NCI-H2171 (cell line): ENCODE measurements at places on chromosomes 2 and 18.
A peak's percentile ranks its signal among the peaks of the same experiment; 100 is the strongest.

DNA sequence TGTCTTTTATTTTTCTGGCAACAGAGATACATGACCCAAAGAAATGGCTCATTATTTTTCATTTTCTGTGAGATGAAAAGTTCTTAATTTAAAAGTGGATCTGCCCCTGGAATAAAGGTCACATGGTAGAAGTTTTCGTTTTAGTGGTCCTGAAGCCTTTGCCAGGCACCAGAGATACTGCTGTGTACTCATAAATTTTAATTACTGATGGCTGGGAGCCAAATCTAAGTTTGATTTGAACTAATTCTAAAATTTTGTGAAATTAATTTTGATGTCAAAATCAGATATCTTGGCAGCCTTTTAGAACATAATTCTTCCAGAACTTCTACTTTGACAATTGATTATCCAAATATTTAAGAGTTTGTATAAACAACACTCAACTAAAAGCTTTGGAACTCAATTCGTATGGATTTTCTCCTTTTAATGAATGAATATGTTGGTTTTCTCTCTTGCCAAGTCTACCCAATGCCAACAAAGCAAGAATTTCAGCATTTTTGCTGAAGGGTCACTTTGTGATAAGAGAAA, 128.5 kb upstream of the SP5 start:
- DNase-seq, result no peak

GRCh38 chr2:98016908-98017670, 21.3 kb upstream of the TMEM131 start:
- DNase-seq, result no peak

- no peak for DNase-seq
Measured at GRCh38 chr2:73131807-73132206, 19.1 kb upstream of the RAB11FIP5 start.

- DNase-seq, result no peak
Measured at GRCh38 chr2:121334581-121335293, 49.7 kb upstream of the TFCP2L1 start.

- peak; percentile 52 for DNase-seq
Measured at GRCh38 chr2:65429786-65430602, 2.4 kb downstream of the SPRED2 start.

DNA sequence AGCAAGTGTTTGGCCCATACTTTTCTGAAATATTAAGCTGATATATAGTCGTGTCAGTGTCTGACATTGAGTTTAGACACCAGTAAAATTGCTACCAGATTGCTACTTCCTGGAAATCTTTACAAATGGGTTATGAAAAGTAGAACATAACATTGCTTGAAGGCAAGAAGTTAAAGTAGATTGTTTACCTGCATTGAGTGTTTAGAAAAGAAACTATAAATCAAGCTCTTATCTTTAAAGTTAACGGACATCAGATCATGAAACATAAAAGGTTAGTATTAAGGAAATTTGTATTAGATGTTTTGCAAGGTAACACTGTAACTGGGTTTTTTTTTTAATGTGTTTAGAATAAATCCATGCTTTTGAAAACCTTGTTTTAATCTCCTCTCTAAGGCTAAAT, 4.8 kb upstream of the YES1 start:
- DNase-seq, result no peak

GRCh38 chr18:32333781-32334180, 136.9 kb downstream of the GAREM1 start:
- DNase-seq, result no peak

GRCh38 chr2:11642972-11643371, 27.0 kb downstream of the NTSR2 start:
- no peak for DNase-seq

- no peak for DNase-seq
Measured at GRCh38 chr2:16718576-16719484, 53.2 kb upstream of the CYRIA start.

- DNase-seq, result no peak
Measured at GRCh38 chr2:177397481-177398289, 5.1 kb downstream of the AGPS start.

DNA sequence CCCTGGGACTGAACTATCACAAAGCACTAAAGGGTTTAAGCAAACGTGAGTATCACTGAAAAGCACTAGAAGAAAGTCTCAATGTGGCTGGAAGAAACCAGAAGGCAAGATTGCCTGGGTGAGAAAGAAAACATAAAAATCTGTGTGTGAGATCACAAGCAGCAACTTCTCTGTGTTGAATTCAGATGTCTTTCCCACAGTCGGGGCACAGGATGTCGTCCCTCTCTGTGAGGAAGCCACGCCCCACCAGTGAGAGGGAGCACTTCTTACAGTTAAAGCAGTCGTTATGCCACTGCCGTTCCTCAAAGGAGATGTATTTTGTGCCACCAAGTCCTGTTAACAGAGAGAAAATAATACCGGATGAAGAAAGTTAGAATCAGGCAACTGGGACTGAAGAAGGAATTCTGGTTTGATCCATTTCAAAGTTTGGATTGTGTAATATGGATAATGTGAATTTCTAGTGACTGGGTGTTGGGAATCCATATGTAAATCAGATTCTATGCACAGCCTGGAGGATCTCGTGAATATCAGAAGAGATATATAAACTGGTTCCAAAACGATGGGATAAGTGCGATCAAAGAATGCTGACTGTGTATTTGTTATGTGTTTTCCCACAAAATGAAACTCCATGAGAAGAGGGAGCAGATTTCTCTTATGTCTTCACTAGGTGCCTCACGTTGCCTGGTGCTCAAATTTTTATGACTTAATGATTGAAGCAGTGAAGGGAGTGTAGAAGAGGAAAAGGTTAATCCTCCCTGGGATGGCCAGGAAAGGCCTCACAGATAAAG, 24.0 kb downstream of the C2orf49 start:
- no peak for DNase-seq

DNA sequence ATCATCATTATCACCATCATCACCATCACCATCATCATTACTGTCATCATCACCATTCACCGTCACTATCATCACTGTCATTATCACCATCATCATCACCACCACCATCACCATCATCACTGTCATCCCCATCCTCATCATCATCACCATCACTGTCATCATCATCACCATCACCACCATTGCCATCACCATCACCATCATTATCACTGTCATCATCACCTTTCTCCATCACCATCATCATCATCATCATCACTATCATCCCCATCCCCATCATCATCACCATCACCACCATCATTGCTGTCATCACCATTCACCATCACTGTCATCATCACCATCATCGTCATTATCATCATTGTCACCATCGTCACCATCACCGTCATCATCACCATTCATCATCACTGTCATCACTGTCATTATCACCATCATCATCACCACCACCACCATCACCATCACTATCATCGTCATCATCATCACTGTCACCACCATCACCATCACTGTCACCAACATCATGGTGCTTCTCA, 9.8 kb downstream of the HPCAL1 start:
- DNase-seq, result no peak

DNA sequence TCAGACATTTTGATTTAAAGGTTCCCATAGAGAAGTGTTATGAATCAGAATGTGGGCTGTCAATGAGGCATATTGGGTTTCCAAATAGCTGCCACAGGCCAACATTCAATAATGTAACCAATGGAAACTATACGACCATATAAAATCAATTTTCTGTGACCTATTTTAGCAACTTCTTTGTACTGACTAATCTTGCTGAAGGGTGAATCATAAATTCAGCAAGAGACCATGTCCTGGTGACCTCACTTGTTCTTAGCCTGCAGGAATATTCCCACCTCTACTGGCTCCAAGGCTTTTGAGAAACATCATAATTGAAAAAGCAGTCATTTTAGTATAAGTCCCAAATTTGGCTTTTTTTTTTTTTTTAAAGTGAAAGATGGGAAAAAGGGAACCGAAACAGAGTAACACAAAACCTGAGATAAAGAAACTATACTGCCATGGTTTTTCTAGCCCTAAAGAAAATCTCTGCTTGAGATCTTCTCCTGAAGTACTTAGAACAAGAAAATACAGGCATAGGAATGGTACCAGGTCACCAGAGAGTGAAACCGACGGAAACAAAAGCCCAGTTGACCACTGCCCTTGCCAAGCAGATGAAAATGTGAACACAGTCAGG, 32.1 kb downstream of the PLEKHM3 start:
- no peak for DNase-seq

DNA sequence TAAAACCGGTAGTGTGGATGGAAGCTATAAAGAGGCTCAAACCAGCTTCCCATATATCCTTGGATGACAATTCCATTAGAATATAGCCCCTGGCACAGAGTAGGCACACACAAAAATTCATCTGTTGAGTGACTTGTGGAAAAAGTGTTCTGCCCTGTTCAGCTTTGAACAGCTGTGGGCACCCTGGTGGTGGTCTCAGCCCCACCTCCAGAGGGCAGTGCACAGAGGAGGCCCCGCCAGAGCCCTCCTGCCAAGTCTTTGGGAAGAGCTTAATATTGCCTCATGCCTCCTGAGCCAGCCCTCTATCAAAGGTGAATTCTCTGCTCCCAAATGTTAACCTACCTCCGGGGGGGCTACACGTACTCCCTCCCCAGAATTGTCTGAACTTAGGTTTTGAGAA, 30.4 kb downstream of the EPAS1 start:
- DNase-seq, result no peak

- no peak for DNase-seq
Measured at GRCh38 chr2:236887531-236887930, 198.2 kb upstream of the COPS8 start.

- DNase-seq, result no peak
Measured at GRCh38 chr2:68885811-68886075, 14.5 kb upstream of the BMP10 start.

DNA sequence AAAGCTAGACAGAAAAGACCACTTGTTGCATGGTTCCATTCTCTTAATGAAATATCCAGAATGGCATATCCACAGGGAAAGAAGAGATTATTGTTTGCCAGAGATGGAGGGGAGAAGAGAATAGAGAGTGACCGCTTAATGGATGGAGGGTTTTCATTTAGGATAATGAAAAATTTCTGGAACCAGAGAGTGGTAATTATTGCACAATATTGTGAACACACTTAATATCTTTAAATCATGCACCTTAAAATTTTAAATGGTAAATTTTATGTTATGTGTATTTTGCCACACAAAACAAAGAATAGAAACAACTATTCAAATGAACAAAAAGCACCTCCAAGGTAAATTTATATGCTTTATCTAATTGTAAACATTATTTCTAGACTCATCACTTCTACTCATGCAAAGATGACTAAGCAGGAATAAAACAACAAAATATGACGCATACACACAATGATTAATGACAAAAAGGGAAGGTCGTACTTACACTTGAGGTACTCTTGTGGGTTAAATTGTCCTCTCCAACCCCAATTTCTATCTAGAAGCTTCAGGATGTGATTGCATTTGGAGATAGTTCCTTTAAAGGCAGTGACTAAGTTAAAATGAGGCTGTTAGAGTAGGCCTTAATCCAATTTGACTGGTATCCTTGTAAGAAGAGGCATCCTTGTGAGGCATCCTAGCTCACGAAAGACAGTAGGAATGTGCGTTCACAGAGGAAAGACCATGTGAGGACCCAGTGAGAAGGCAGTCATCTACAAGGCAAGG, 18.7 kb upstream of the DHRS9 start:
- DNase-seq, result no peak

- DNase-seq, result no peak
Measured at GRCh38 chr2:98870516-98871158, 65.4 kb downstream of the CRACDL start.

GRCh38 chr2:226403369-226403768, 396.3 kb downstream of the IRS1 start:
- no peak for DNase-seq
